ENCODE measurements at places on chromosomes 6 and 20.

DNA sequence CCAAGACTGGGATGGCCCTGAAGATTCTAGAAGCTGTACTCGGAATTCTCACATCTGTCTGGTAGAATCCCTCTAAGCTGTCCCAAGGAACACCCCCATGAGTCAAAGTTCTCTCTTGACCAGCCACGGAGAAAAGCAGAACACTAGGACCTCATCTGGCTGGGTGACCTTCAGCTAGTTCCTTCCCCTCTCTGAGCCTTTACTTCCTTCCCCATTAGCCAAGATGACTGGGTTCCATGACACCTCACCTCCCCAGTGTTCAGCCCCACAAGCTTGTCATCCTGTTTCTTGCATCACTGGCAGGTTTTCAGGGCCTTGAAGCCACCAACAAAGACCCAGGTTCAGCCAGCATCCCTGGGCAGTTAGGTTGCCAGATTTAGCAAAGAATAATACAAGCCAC is 47.8 kb downstream of the MAFB start:
- H3K36me3 ChIP-seq: no peaks in the 10 kb centered on the region
- no peak overlapping the region for H3K27ac ChIP-seq
- H3K27me3 ChIP-seq: peaks cover 14% of the 10 kb centered on the region
- no peaks in the 10 kb centered on the region for H3K4me1 ChIP-seq

DNA sequence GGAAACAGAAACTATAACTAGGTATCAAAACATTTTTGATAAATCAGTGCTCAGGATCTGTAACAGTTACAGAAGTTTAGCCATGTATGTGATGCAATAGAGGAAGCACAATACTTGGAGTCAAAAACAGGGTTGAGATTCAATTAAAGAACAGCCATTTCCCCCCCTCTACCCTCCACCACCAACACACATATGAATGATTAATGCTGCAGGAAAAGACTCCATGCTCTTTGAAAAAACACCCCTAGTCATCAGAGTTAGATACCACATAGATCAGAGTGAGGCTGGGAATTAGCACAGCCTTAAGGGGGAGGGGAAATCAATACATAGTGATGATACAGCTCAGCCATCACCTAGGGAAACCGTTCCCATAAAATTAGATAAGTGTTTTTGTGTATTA is 108.9 kb upstream of the EMILIN3 start:
- no peak overlapping the region for H3K4me3 ChIP-seq
- DNase-seq: no peak
- H3K4me1 ChIP-seq: peaks cover 16% of the 10 kb centered on the region

DNA sequence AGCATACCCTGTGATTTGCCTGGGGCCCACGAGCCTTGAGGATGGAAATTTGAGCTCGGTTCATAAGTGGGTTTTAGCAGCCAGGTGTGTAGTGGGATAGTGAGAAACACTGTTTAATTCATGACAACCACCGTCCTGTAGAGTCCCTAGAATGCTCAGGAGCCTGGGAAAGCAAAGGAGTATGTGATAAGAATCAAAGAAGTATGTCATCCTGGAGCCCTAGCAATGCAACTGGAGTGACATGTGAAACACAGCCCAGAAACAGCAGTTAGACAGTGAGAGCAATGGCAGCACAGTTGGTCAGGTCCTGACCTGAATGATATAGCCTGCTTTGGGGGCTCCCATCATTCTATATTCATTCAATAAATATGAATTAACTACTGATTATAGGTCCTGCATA is 161.2 kb upstream of the ECI2 start:
- no peak overlapping the region for H3K4me3 ChIP-seq
- no peaks in the 10 kb centered on the region for H3K27me3 ChIP-seq
- no peak overlapping the region for H3K27ac ChIP-seq
- H3K36me3 ChIP-seq: no peaks in the 10 kb centered on the region

DNA sequence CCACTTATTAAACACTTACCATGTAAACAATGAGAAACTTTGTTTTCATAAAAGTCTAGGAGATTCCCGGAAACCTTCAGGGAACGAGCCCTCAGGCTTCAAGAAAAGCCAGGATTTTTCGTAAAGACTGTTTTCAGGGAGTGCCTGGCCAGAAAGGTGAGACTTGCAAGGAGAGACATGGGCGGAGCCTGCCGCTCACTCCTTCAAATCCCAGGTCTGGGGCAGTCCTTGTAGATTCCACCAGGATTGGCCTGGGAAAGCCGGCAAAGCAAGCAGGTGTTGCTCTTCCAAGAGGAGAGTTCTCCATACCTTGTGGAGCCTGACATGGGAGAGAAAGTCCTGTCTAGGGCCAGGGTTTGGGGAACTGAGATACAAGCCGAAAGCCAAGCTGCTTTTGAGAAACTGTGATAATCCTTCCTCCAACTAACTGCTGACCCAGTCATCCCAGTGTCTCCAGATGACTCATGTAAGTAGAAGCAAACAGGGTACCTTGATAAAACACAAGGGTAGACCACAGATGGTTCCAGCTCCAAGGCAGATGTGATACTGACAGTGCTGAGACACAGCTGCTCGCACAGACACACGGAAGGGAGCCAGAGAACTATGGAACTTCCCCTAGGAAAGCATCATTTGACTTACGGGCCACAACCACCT is 69.4 kb upstream of the NAA20 start:
- H3K36me3 ChIP-seq: no peaks in the 10 kb centered on the region
- no peak overlapping the region for H3K27ac ChIP-seq
- no peak for DNase-seq
- H3K4me3 ChIP-seq: no peak overlapping the region
- peaks cover 24% of the 10 kb centered on the region for H3K27me3 ChIP-seq
- H3K4me1 ChIP-seq: no peaks in the 10 kb centered on the region

DNA sequence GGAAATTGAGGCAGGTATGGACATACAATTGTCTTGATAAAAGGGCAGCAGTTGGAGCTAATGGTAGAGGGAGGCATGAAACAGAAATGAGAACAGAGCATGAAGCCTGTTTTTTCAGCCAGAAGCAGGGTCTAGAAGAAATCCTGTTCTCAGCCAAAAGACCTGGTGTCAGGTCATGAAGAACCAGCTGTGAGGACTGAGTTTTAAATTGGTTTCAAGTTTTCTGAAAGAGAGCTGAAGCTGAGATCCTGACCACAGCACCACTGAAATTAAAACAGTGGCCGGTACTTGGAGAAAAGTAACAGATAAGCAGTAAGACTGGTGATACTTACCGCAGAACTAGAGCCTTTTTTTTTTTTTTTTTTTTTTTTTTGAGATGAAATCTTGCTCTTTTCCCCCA is 283.8 kb upstream of the BMP2 start:
- H3K4me3 ChIP-seq: no peak overlapping the region
- no peaks in the 10 kb centered on the region for H3K4me1 ChIP-seq
- no peak for DNase-seq
- no peak overlapping the region for H3K27ac ChIP-seq
- H3K36me3 ChIP-seq: no peaks in the 10 kb centered on the region

GRCh38 chr6:3758842-3759144 is 7.3 kb upstream of the PXDC1 start:
- DNase-seq: no peak
- peaks cover 7% of the 10 kb centered on the region for H3K27me3 ChIP-seq
- no peaks in the 10 kb centered on the region for H3K4me1 ChIP-seq
- no peak overlapping the region for H3K27ac ChIP-seq

GRCh38 chr6:68915586-68915985 is 280.5 kb downstream of the ADGRB3 start:
- no peaks in the 10 kb centered on the region for H3K4me1 ChIP-seq
- H3K27me3 ChIP-seq: no peaks in the 10 kb centered on the region
- H3K4me3 ChIP-seq: no peak overlapping the region
- no peaks in the 10 kb centered on the region for H3K36me3 ChIP-seq

DNA sequence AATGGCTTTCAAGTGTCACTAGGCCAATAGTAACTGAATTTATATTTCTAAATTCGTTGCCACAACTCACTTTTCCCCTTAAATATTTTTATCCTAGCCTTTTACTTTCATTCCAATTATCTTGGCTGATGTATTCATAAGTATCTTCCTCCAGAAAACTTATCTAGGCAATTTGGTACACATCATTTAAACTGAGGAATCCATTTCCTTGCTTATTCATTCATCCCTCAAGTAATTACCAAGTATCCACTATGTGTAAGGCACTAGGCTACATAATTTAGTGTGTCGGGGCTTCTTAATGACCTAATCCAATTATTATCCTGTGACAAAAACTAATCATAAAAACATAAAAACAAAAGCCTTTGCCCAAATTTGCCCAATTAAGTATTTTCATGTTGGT is 258.3 kb upstream of the TCF21 start:
- no peak overlapping the region for H3K4me3 ChIP-seq
- no peaks in the 10 kb centered on the region for H3K4me1 ChIP-seq
- no peak overlapping the region for H3K27ac ChIP-seq
- H3K36me3 ChIP-seq: no peaks in the 10 kb centered on the region

- no peaks in the 10 kb centered on the region for H3K4me1 ChIP-seq
- DNase-seq: no peak
- H3K27me3 ChIP-seq: peaks cover 33% of the 10 kb centered on the region
- no peak overlapping the region for H3K27ac ChIP-seq
- no peaks in the 10 kb centered on the region for H3K36me3 ChIP-seq
Measured at GRCh38 chr6:170489836-170490235, 63.3 kb downstream of the PSMB1 start.

- no peak for DNase-seq
- H3K36me3 ChIP-seq: no peaks in the 10 kb centered on the region
- peaks cover 11% of the 10 kb centered on the region for H3K4me1 ChIP-seq
- H3K4me3 ChIP-seq: no peak overlapping the region
Measured at GRCh38 chr20:43731927-43732326, 5.1 kb upstream of the GTSF1L start.
